SW 1271 (cell line): ENCODE measurements at places on chromosomes 16 and 17.

- no peak for DNase-seq
Measured at GRCh38 chr16:88290850-88291830, 91.6 kb upstream of the ZNF469 start.

GRCh38 chr16:4610011-4611005, 4.4 kb downstream of the UBALD1 start:
- DNase-seq: no peak

DNA sequence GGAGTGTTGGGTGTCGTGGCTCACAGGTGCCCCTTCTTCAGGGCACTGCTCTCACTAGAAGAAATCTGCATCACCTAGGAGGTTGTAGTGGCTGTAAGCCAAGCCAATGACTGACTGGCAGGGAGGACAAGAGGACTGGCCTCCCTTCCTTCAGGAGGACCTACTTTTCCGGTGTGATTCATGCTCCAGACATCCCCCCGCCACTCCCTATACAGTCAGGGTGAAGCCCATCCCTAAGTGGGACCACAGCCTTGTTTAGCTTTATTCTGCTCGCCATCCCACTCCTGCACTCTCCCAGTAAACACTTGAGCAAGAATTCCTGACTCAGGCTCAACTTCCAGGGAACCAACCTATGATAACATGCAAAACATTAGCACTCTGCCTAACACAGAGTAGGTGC, 67.0 kb downstream of the PLCG2 start:
- DNase-seq: no peak

DNA sequence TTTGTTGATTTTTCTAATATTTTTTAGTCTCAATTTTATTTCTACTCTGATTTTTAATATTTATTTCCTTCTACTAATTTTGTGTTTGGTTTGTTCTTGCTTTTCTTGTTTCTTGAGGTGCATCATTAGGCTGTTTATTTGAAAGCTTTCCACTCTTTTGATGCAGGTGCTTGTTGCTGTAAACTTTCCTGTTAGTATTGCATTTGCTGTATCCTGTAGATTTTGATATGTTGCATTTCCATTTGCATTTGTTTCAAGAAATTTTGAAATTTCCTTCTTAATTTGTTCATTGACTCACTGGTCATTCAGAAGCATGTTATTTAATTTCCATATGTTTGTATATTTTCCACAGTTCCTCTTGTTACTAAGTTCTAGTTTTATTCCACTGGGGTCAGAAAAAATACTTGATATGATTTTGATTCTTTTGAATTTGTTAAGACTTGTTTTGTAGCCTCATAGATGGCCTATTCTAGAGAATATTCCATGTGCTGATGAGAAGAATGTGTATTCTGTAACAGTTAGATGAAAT, 43.1 kb upstream of the NACA2 start:
- no peak for DNase-seq

GRCh38 chr16:70391881-70392481, 45.3 kb downstream of the DDX19A start:
- DNase-seq: no peak

- DNase-seq: no peak
Measured at GRCh38 chr17:61462719-61463315, 10.6 kb downstream of the TBX4 start.

DNA sequence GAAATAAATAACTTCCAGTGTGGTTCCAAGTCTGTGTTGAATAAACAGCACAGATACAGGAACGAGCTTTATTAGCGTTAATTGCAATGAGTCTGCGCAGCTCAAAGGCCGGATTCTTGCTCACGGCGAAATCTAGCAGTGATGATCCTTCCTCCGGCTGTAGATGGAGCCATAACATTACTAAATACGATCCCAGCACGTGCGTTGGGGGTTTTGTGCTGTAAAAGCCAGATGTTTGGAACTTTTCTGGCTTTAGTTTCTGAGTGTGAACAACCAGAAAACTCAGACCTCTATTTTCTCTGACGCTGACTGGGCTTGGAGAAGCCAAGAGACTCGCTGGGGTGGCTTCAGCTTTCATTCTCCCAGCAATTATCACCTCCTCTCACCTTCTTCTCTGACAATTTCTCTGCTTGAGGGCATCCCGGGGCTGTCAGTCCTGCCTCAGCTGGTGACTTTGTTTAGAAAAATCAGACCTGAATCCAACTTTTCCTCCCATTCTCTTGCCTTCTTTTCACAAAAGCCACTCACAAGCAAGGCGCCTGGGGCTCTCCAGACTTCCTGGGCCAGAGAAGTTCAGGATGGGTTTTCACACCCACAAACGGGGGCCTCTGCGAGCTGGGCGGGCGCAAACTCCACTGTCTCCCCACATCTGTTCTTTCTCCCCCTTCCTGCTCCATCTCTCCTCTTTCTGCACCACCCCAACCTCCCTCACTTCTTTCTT, 47.1 kb upstream of the AKTIP start:
- no peak for DNase-seq

- DNase-seq: no peak
Measured at GRCh38 chr16:990516-991291, 9.1 kb downstream of the SOX8 start.

GRCh38 chr16:70725912-70726828, 40.3 kb upstream of the MTSS2 start:
- no peak for DNase-seq

GRCh38 chr16:4767872-4768548, 1.0 kb upstream of the ZNF500 start:
- no peak for DNase-seq

GRCh38 chr16:3819746-3820724, 60.5 kb downstream of the CREBBP start:
- DNase-seq: no peak

GRCh38 chr16:57920215-57920879, 50.6 kb downstream of the CNGB1 start:
- DNase-seq: no peak

GRCh38 chr16:69260019-69260418, 51.1 kb upstream of the VPS4A start:
- no peak for DNase-seq
